Smooth muscle cell of the brain vasculature (primary cell): ENCODE measurements at places on chromosomes 6 and 20.
A peak's percentile ranks its signal among the peaks of the same experiment; 100 is the strongest.

DNA sequence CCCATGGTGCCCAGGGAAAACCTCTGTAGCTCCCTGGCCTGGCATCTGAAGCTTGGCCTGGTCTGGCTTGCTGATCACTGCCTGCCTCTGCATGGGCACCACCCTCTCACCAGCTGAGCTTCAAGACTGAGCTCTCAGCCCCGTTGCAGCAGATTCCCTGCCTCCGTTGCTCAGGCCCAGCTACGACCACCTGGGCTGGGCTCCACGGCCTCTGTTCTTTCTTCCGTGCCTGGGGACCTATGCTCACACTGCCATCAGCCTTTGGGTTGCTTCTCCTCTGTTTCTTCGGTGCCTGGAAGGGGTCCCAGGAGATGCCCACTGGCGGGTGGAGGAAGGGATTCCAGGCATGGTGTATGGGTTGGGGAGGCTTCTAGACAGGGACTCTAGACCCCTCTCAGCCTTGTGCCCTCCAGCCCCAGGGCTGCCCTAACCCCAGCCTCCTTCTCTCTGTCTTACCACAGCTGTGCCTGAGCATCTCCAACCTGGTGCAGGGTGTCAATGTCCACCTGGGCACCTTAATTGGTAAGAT, 9.1 kb downstream of the BPIFB2 start:
- no peak for DNase-seq

- no peak for DNase-seq
These were observed 35.3 kb upstream of the ARFGEF2 start for GRCh38 chr20:48886194-48886593.

DNA sequence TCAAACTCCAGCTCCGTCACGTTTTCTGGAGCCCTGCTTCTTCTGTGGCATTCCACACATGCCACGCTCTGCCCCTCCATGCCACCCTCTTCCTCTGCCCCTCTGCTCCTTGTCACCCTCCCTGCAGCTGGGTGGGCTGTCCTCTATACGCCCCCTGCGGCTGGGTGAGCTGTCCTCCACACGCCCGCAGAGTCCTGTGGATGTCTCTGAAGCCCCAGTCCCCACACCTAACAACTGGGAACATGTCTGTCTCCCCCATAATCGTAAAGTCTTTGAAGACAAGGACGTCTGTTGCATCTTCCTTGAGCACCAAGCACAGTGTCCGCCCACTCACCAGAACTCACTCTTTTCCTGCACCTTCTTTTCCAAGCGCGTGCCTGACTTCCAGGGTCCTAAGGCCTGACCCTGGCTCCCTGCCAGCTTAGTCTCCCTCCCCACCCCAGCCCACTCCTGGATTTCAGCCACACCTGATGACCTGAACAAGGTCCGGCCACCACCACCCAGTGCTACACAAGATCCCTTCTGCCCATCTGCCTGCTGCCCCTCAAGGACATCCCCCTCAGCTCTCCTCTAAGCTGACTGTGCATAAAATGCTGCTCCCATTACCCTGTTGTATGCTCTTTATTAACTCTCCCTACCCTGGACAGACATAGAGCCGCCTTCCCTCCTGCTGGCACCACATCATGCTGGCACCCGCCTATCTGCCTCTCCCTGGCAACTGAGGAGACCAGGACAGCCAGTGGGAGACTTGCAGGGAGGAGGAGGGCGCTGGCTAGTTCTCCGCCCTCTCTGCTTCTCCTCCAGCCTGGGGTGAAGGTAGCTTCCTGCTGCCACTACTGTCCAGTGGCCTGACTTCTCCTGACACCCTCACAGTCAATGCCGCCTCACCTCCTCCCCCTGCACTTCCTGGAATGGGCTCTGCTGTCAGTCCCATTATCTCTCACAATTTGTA, 10.7 kb upstream of the PRR18 start:
- no peak for DNase-seq

DNA sequence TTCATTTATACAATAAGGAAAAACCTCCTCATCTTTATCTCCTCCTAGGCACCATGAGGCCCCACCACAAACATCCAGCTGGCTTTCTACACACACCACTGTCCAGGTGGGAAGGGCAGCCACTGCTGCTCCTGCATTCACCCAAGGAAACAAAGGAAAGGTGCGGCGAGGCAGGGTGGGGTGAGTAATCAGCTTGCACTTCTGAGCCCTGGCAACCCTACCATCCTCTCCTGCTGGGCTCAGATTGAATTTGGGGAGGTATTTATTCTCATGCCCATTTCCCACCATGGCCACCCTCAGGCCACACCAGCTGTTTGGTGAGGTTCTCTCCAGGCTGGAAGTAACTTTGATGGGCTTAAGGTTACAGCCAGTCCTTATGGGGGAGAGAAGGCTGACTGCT, 31.2 kb upstream of the SPDEF start:
- DNase-seq: no peak

DNA sequence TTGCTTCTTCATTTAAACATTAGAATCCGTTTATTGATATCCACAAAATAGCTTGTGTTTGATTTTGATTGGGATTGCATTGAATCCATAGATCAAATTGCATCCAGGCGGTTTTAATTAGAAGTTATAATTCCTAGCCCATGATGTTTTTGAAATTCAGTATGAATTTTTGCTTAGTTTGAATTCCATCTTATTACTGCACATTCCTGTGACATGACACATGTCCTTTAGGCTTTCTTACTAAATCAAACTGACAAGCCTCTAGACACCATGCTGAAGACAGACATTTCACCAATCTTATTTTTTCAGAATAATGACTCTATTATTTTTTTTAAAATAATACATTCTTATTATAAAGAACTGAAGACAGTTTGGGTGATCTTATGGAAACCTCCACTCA, 21.4 kb upstream of the PI16 start:
- no peak for DNase-seq

GRCh38 chr20:11083841-11084240, 410.0 kb upstream of the JAG1 start:
- no peak for DNase-seq

- no peak for DNase-seq
These were observed 461.9 kb downstream of the GJA1 start for GRCh38 chr6:121897337-121897760.

DNA sequence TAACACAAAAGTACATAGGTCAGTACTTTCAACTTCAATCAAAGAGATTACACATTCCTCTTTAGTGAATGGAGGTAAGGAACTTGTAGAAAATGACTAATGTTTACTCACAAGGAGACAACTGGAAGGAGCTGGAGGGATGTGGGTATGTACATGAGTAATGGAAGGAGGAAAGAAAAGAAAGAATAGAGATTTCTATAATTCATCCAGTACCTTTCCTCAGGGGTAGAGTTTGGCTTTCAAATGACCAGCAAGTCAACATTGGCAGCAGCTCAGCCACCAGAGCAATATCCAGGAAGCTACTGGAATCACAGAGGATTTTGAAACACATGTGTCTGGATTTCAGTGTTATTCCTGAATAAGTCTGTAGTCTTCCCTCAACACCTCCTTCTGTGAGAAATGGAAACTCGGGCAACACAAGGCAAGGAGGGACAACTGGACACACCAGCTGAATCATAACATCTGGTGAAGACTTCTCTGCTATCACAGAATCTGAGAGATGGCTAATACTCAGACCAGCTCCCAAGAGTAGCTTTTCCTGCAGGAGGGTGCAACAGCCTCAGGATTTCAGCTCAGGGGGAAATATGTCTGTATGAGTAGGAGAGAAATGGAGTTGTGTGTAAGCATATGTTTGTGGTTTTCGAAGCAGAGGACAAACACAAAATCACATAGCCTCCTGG, 98.8 kb downstream of the HAO1 start:
- DNase-seq: no peak

DNA sequence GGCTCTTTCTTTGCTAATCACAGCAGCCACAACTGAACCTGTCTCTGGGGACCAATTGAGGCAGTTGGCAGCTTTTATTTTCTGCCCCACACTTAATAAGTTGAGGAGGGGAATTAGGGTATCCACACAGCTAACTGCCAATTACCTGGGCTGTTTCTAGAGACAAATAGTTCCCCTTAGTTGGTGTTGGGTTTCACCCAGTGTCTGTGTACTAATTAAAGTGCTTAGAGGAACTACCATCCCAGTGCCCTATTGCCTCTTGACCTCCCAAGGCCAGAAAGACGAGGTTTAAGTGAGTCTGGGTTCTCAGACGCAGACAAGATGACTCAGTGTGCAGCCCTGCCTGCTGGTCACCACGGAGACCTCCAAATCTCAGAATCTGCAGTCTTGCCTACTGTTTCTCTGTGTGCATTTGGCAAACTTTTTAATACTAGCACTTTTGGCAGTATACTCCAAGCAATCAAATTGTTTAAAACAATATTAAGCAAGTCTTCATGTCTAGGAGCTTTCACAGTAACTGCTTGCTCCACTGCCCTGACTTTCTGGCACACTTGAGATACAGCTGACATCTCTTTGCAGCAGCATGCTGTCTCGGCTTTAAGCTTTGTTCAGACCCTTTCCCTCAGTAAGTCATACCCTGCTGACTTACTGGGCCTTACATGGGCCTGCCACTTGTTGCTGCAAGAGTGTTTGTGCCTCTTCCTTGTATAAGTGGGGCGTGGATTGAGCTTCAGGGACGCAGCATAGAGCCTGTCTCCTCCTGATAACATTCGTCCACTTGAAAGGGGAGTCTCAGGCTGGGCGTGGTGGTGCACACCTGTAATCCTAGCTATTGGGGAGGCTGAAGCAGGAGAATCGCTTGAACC, 31.9 kb downstream of the STK35 start:
- no peak for DNase-seq

DNA sequence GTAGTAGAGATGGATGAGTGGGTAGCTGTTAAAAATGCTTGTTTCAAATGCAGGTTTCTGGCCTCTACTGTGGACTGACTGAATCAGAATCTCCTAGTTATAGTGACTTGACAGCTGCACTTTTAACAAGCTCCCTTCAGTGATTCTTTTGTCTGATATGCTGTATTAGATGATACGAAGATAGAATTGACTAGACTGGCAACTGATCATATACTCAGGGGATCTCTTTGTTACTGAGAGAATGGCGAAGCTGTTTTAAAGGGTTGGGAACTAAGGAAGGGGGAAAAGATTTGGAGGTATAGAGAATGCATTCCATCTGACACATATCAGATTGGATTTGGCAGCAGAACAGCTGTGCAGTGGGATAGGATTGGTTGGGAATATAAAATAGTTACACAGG, 7.0 kb downstream of the ENPP4 start:
- DNase-seq: no peak

- no peak for DNase-seq
These were observed 28.4 kb downstream of the TFEB start for GRCh38 chr6:41706876-41707564.

GRCh38 chr20:48846516-48847492, 19.0 kb upstream of the PREX1 start:
- DNase-seq: no peak

- peak; percentile 40 for DNase-seq
These were observed 53.4 kb downstream of the TRAF3IP2 start for GRCh38 chr6:111552241-111552744.

- no peak for DNase-seq
These were observed 4.5 kb downstream of the TP53INP2 start for GRCh38 chr20:34708621-34709043.

DNA sequence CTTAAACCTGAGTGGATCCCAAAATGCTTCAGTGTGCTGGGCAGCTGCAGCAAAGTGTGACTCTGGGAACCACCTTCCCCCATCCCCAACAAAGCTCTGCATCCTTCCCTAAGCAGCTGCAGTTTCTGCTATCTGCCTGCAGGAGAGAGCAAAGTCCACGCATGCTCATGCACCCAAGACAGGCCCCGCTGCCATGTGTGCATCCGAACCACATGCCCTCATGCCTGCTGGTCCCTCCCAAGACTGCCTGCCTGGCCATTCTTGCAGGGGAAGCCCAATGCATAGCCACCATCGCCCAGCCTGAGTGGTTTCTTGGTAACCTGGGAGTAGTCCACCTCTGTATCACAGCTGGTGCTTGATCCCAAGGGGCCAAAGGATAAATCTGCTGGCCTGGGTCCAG, 94.3 kb upstream of the OLIG3 start:
- no peak for DNase-seq

DNA sequence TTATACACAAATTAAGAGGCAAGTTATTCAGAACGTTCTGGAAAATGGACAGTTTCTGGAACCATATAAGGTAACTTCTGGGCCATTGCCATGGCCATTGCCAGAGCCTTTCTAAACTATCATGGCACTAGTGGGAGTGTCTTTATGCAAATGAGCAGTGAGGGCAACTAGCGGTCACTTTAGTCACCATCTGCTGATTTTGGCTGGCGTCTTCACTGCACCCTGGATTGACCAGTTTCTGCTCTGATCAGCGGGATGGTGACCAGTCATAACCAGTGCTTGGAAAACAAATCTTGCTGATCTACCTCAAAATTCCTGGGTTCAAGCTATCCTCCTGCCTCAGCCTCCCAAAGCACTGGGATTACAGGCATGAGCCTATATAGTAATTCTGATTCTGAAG, 7.3 kb upstream of the SNTA1 start:
- DNase-seq: no peak

DNA sequence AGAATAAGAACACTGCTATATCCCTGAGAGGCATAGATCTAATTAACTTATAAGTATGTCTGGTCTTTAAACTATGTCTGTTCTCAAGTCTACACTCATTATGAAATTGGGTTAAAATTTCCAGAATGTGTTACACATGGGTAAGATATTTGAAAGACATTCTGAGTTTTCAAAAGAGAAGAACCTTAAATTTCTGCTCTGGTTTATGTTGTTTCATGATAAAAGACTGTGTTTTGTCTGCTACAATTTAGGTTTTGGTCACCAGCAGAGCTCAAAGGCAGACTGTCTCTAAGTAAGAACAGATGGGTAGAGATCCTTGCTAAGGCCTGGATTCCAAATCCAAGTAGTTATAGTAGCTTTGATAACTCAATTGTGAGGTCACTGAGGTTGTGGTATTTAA, 6.0 kb downstream of the STMND1 start:
- DNase-seq: no peak

DNA sequence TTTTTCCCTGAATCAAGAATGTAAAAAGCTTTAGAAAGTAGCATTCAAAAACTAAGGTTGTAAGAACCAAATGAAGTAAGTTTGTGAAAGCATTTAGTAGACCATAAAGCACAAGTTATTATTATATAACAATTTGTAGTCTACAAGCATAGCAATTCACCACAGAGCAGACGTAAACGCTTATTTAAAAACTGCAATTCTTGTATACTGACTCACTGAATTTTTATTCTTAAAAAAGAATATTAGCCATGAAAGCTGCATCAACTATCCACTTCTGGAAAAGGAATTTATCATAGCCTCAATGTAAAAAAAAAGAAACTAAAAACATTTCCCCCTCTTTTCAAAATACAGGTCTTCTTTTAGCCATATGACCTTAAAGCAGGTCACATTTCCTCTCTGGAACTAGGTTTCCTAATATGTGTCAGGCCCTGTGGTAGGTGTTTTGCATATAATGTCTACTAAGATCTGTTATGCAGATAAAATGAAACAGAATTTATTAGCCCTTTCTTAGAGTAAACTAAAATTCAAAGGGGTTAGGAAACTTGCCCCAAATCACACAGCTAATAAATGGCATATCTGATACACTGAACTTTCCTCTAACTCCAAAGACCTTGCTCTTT, 2.1 kb downstream of the MAP3K7 start:
- no peak for DNase-seq

DNA sequence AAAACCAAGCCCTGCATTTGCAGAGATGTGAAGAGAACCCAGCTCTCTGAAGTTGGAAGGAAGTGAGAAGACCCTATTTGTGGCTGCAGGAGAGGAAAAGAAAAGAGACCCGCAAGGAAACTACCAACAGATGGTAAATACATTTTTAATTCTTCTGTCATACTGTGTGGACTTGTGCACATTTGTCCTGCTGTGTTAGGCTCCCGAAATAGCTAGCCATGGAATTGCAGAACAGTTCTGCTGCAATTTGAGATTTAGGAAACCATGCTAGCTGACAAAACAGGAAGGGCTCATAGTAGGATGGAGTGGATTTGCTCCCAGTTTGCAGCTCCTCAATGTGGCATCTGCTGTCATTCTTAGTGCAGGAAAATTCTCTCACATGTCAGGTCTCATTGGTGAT, 12.1 kb upstream of the ATXN1 start:
- no peak for DNase-seq
